ENCODE measurements at places on chromosomes 3 and 15. TPM values are rescaled to one million over a fixed set of nuclear protein-coding genes. Genes with fewer than 3 reads are reported as not detected.

PIF1 gene
- total RNA-seq: not detected

- DNase-seq: no peak
Observed at GRCh38 chr3:155712008-155712407, 32.9 kb downstream of the PLCH1 start.

DNA sequence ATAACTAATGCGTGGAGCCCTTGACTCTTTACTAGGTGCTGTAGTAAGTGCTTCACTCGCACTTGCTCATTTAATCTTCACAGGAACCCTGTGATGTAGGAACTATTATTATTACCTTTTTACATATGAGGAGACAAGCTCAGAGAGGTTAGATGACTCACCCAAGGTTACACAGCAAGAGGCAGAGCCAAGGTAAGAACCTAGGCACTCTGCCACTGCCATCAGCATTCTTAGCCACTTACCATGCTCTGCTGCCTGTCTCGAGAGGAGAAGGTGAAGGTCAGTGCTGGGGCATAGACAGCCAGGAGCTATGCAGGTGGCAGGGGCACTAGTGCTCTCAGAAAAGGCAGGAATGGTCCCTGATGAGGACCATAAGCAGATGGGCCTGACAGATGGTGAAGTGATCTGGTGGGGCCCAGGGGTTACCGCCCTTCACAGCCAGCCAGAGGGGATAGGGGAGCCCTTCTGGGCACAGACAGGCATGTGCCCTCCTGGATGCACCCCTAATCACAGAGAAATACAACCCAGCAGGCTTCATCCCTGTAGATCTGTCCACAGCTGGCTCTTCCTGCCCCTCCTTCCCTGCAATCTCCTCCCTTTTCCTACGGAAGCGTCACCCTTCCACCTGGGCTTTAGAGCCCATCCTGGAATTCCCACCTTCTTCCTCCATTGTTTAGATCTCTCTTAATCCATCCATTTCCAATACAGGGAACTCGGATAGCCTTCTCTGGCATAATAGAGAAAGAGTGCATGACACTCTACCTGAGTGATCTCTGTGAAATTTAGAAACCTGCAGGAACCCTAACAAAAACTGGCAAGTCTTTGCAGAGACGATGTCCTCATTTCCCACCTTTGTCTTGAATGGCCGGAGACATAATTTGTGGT, 26.9 kb downstream of the ABTB1 start:
- DNase-seq: no peak

DNA sequence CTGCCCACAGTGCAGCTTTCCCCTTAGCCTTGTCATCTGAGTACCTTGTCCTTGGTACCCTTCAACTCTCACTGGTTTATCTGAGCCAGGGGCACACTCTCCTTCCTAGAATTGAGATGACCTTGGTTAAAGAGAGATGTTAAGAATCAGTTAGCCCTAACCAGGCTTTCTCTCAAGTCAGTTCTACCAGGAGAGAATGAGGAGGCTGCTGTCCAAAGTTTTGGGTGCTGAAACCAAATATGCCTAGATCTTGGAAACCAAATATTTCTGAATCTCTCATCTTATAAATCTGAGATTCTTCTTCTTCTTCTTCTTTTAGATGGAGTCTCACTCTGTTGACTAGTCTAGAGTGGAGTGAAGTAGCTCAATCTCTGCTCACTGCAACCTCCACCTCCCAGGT, 12.0 kb upstream of the CTXND1 start:
- no peak for DNase-seq

DNA sequence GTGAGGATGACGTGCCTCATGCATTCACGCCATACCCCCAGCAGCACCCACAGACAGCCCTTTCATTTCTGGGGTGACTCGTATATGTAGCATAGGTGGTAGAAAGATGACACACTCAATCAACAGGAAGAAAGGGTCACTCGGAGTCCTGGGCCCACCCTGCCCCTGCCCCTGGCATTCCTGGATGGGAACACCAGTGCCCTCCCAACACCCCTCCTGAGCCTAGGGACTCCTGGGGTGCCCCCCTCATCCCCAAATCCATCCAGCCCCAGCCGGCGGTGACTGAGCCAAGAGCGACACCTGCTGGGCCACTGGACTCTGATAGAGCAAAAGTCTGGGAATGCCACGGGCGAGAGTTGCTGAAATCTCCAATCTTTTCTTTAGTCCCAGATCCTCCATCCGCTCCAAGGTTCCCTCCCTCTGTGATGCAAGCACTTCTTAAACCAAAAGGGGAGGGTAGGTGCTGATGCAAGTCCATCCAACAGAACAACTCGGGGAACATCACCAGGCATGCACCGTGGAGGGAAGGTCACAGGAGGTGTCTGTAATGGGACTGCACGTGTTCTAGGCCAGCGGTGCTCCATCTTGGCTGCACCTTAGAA, 31.1 kb downstream of the ACAN start:
- DNase-seq: peak; percentile 78

Data from ovary (tissue), 10 donors.